ENCODE measurements at places on chromosomes 16 and 17.

- DNase-seq, result no peak
Observed at GRCh38 chr16:20049831-20050230, 23.9 kb downstream of the GPR139 start.

GRCh38 chr17:35286120-35286781, 43.4 kb downstream of the SLFN5 start:
- peak; percentile 26 for DNase-seq

- DNase-seq, result no peak
Observed at GRCh38 chr16:79121906-79122305, 478.6 kb downstream of the MAF start.

GRCh38 chr16:67767953-67768352, 38.4 kb downstream of the RANBP10 start:
- DNase-seq, result no peak

DNA sequence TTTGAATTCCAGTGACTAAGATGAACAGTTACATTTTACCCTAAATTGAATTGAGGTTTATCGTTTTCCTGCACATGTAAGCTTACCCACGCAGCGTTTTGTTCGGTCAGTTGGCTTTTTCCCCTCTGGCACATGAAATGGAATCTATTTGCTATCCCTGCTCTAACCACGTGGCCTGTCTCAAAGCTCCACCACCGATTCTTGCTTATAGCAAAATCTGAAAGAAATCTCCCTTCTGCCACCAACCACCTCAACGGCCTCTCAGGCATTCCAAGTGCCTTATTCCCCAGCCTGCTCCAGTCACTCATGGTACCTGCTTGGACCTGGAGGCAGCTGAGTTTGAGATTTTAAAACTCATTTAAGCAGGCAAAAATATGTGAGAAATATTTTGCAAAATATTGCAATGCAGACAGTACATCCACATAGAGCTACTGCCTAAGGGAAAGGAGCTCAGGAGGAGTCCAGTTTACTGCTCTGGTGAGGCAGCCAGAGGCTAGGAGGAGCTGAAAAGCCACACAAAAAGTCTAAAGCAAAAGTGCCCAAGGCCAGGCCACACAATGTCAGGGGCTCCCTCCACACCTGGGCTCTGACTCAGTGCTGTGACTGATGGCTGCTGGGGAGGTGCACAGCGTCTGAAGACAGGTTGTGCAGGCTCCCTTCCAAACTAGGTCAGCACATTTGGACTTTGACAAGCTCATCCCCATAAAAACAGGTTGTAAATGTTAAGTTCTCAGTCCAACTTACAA, 26.4 kb downstream of the ARHGAP17 start:
- DNase-seq, result no peak

GRCh38 chr17:40944531-40944930, 7.1 kb upstream of the KRT23 start:
- no peak for DNase-seq

DNA sequence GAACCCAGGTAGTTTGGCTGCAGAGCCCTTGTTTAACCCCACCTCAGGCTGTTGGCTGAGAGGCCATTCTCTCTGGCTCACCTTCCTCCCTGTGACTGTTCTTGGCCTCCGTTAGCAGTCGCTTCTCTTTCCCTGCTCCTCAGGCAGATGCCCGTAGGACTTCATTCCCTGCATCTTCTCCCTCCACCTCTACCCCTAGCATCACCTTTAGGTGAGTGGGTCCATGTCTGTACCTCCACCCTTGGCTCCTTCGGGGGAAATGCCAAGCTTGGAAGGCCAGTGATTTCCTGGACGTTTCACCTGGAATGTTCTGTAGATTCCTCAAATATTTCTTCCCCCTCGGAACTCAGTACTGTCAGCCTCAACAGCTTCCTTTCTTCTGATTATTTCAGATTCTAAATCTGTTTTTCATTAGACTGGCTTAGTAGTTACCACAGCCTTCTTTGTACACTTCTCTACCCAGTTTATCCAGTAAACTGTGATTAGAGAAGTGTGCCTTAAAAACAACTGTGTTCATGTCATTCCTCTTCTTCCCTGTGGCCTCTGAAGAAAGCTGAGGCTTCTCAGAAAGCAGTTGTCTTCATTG, 227.9 kb downstream of the MSI2 start:
- DNase-seq, result no peak

DNA sequence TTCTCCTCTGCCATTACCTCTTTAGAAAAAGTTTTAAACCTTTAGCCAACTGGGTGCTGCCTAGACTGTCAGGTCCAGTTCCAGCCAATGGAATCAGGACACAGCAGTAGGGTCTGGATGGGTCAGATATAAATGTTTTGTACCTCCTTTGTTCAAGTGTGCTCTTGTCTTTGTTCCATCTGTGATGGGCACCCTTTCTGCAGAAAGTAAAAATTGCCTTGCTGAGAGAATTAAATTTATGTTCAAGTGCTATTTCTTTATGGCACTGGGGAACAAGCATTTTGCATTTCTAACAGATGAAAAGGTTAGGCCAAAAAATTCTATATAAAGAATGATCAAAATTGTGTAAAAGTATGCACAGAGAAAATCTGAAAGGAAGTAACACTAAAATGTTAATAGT, 5.2 kb upstream of the HP start:
- DNase-seq, result no peak

- no peak for DNase-seq
Observed at GRCh38 chr16:2966808-2967191, 2.3 kb upstream of the PAQR4 start.

DNA sequence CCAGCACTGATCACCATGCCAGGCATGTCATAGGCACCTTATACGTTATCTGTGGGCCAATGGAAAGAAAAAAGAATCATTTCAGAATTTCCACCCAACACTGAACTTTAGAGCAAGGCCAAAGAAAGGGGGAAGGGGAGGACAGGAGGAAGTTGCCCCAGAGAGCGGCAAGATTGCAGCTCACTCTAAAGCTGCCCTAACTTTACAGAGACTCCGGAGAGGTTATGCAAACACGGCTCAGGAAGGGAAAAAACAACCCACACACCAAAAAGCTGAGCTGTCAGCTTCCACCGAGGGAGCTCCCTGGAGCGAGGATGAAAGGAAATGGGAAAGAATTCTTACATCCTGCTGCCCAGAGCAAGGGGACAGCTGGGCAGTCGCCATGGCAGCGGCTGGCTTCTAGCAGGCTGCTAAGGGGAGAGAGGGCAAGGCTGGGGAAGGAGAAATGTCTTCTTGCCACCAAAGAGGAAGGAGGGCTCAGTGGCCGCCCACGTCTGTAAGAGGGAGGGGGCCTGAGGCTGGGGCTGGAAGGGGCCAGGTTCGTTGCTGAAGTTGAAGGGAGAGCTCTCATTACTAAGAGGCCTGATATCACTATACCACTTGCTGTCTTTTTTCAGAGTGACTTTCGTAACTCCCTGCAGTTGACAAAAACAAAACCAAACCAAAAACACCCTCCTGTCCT, 18.2 kb downstream of the COTL1 start:
- DNase-seq, result no peak

DNA sequence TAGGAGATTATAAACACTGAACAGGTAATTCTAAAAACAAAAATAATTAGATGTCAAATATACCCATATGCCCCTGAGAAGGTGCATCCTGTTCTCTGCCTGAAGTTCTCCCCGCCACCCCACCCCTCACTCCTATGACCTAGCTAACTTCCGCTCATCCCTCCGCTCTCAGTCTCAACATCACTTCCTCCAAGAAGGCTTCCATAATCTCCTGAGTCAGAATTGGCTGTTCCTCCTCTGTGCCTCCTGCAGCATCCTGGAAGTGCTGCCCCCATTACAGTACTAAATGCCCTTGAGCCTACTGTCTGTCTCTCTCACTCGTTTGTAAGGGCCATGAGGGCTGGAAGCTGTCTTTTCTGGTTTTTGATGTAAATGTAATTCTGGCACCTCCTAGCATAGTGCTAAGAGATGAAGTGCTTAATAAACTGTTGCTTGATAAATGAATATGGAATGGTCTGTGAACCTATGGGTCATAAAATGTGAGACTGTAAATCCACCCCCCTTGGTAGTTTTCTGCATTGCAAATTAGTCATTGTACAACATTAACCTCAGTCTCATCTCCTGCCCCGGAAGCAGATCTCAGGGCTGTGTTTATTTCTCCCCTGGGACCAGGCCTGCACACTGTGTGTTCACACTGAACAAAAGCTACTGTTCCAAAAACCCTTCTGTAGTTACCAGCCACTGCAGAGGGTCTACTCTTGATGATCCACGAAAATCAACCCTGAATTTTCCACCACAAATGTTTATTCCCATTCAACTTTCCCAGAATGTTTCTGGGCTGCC, 3.9 kb upstream of the MYO1D start:
- DNase-seq, result no peak

- no peak for DNase-seq
Observed at GRCh38 chr17:1029196-1029921, 32.4 kb downstream of the TIMM22 start.

DNA sequence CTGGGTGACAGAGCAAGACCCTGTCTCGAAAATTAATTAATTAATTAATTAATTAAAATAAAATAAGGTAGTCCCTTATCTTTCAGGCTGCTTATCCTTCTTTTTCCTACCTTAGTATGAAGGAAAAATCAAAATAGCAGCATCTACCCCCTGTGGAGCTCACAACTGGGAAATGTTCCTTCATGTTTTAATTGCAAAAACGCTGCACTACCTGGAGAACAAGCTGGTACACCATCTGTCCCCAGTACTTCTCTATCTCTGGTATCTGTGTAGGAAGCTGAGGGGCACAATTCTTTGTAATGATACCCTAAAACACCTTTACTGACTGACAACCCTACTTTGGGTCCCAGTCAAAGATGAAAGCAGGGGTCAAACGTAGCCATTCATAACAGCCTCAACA, 55.1 kb upstream of the MNT start:
- DNase-seq, result no peak

- DNase-seq, result peak; percentile 92
Observed at GRCh38 chr17:8892338-8892690, 24.8 kb upstream of the PIK3R6 start.

- DNase-seq, result no peak
Observed at GRCh38 chr16:1378087-1378803, 26.5 kb downstream of the GNPTG start.

- DNase-seq, result peak; percentile 33
Observed at GRCh38 chr17:69223809-69224208, 4.8 kb downstream of the ABCA10 start.

DNA sequence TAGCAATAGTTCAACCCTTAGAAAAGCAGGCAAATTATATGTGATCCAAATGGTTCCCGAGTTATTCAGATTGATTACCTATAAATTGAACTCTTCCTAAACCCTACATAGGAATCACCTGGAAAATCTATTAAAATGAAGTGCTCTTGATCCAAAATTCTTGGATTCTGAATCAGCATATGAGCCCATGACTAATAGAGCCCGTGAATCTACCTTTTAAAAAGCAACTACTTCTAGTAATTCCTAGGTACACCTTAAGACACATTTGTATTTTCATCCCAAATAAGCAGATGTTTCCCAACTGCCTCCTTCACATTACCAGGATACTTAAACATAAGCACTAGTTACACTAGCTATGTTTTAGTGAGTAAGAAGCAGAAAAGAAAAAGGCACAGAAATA, 1171.0 kb upstream of the GOT2 start:
- DNase-seq, result no peak

GRCh38 chr16:83794860-83795554, 12.8 kb upstream of the HSBP1 start:
- DNase-seq, result no peak

GRCh38 chr16:53090286-53090590, 35.4 kb downstream of the CHD9 start:
- no peak for DNase-seq

DNA sequence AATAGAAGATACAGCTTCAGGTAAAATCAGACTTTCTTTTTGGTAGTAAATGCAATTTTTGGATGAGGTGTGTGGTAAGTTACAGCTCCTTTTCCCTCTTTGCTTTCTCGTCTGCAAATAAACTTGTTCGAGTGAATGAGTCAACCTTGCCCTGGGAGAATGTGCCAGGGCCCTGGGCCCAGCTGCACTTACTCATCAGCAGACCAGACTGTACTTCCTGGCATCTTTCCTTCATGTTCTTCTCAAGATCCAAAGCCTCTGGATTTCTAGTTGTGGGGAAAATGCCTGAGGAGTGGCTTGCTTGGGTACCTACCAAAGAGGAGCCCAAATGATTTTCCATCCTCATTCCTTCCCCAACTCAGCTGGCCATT, 5.4 kb upstream of the G6PC1 start:
- no peak for DNase-seq

- DNase-seq, result no peak
Observed at GRCh38 chr17:78882540-78883088, 20.4 kb downstream of the CEP295NL start.

DNA sequence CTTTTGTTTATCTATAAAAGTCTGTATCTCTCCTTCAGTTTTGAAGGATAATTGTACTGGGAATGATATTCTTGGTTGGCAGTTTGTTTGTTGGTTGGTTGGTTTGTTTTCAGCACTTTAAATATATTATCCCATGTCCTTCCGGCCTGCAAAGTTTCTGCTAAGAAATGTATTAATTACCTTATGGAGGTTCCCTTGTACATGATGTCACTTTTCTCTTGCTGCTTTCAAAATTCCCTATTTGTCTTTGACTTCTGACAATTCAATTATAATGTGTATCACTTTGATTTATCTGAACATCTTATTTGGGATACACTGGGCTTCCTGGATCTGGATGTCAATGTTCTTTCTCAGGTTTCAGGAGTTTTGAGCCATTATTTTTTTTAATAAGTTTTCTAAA, 4.1 kb upstream of the KRT34 start:
- DNase-seq, result no peak

DNA sequence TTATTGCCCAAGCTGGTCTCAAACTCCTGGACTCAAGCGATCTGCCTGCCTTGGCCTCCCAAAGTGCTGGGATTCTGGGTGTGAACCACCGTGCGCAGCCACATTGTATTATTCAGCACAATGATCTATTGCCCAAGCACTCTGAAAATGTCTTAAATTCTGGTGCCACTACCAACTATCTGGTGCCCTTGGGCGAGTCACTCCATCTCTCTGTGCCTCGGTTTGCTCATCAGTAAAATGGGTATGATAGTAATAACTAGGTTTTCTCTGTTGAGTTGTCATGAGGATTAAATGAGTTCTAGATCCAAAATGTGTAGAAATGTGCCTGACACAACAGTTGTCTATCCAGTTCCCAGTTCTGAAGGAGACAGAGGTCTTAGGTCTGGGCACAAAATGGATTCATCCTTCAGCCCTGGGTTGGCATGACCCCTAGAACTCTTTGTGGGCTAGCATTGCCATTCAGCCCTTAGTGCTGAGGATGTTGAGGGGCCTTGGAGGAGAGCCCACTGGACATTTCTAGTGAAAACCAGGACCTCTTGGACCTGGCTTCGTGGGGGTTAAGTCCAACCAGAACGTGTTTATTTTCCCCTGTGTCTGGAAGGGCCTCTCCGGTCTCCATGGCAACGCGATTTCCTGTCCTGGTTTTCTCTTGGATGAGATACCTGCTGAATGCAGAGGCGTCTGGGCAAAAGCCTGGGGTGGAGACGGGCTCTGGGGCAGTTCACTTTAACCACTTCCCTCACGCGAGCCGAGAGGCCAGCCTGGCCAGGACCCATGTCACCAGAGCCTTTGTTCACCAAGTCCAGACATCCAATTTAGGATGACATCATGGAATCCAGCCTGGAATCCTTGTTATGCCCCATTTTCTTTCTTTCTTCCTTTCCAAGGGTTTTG, 43.7 kb upstream of the TNRC6A start:
- no peak for DNase-seq

Measured in GM12878 (cell line).